ENCODE measurements at places on chromosomes 13 and 19.
A peak's percentile ranks its signal among the peaks of the same experiment; 100 is the strongest.

GRCh38 chr13:43537124-43537523 is 249.6 kb downstream of the ENOX1 start:
- no peak for DNase-seq

DNA sequence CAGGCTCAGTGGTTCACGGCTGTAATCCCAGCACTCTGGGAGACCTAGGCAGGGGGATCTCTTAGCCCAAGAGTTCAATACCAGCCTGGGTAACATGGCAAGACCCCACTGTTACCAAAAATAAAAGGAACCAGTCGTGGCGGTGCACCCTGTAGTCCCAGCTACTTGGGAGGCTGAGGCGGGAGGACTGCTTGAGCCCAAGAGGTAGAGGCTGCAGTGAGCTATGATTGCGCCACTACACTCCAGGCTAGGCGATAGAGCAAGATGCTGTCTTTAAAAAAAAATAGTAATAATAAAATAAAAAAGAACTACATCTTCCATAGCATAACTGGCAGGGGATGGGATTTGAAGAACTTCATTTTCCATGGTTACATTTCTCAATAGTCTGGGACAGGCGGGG is 3.0 kb downstream of the LYPD3 start:
- DNase-seq = no peak

DNA sequence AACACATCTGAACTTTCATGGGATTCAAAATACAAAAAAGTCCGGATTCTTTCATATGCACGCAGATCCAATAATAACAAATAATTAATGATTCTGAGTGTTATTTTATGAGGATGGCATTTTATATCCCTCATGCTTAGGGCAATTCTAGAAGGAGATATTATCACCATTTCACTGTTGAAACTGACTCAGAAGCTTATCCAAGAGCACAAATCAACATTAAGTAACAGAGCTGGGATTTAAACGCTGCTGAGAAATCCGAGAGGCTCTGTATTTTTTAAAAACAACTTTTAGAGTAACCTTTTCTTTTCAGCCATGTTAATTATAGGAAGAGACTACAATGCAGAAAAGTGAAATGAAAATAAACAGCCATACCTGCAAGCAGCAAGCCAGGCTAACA is 30.3 kb downstream of the ATP7B start:
- DNase-seq = no peak

DNA sequence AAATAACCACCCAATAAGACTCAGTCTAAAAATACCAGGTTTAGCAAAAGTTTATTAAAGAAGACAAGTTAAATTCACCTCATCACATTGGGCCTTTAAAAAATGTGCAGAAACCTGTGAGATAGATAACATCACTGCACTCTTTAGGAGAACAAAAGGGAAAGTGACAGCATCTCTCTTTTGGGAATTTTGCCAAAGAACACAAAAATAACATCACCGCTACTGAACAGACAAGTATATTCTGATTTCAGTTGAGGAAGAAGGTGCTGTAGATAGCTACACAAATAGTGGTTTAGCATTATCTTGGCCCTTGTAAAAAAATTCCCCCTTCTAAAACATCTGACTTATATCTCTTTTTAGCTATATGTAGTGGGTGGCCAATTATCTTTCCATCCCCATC is 244.7 kb downstream of the VWA8 start:
- no peak for DNase-seq

DNA sequence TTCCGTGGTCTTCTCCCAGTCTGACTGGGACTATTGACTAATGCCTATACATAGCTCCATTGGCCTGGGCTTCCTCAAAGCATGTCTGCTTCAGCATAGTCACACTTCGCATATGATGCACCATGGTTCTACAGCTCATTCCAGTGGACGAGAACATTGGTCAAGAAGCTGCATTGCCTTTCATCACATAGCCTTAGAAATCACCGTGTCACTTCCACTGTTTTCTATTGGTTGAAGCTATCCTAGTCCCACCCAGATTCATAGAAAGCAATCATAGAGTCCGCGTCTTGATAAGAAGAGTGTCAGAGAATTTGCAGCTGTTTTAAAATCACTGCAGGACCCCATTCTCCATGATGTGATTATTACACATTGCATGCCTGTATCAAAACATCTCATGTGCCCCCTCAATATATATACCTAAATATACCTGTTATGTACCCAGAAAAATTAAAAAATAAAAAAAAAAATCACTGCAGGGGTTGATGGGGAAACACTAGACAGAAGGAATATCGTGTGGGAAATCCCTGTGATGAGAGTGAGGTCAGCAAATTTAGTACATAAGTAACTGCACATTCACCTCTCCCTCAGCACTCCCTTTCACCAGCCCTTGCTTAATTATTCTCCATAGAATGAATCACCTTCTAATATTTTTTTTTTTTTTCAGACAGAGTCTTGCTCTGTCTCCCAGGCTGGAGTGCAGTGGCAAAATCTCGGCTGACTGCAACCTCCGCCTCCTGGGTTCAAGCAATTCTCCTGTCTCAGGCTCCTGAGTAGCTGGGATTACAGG is 2.2 kb upstream of the ARHGAP33 start:
- no peak for DNase-seq

- DNase-seq = no peak
These were observed 22.3 kb downstream of the FAM216B start for GRCh38 chr13:42803563-42804204.

DNA sequence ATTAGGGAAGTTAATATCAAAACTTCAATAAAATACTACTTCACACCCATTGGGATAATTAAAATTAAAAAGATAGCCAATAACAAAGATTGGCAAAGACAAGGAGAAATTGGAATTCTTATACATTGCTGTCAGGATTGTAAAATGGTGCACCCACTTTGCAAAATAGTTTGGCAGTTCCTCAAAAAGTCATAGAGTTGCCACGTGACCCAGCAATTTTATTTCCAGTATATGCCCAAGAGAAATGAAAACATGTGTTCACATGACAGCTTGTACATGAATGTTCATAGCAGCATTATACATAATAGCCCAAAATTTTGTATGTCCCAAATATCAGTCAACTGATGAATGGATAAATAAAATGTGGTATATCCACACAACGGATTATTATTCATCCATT is 3.3 kb downstream of the MBD3L1 start:
- no peak for DNase-seq

DNA sequence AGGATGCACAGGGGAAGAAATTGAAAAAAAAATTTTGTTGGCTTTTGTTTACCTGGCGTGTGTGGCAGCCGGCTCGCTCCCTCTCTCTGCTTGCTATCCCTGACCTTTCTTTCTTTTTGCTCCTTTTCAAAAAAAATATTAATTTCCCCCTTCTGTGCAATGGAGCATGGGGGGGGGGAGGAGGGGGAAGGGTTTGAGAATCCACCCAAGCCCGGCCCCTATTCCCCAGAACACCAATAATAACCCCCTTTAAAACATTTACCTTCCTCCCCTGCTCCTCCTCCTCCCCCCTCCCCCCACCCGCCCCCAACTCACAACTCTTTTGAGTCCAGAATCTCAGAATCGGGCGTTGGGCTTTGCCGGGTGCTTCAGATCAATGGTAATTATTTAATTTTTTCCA is 28.4 kb downstream of the NFIX start:
- no peak for DNase-seq

GRCh38 chr13:93723316-93723715 is 496.7 kb downstream of the GPC6 start:
- no peak for DNase-seq

DNA sequence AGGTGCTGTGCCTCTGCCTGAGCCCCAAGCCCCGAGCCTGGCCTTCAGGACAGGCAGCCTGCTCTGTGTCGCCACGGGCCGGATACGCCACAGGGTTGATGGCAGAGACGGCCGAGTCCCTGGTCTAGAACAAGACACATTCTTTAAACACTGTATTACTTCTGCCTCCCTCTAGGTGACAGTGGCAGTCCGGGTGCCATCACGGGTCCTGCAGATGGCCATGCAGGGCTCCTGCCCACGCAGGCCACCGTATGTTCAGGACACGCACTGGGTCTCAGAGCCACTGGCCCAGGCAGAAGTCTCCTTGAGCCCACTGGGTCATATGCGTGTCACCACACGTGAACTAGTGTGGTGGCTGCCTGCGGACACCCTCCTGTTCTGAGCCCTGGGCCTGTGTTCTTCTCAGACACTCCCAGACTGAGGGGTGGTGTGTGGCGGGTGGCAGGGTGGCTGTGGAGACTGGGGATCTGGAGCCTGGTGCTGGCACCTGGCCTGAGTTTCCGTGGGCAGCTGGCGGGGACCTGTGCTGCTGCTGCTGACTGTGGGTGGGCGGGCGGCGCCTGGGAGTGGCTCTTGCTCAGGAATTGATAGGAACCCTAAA is 4.4 kb downstream of the PLEKHJ1 start:
- DNase-seq = no peak

- DNase-seq = no peak
These were observed 2.3 kb downstream of the MIDN start for GRCh38 chr19:1250437-1251260.

GRCh38 chr19:14563989-14564651 is 7.7 kb downstream of the NDUFB7 start:
- no peak for DNase-seq

DNA sequence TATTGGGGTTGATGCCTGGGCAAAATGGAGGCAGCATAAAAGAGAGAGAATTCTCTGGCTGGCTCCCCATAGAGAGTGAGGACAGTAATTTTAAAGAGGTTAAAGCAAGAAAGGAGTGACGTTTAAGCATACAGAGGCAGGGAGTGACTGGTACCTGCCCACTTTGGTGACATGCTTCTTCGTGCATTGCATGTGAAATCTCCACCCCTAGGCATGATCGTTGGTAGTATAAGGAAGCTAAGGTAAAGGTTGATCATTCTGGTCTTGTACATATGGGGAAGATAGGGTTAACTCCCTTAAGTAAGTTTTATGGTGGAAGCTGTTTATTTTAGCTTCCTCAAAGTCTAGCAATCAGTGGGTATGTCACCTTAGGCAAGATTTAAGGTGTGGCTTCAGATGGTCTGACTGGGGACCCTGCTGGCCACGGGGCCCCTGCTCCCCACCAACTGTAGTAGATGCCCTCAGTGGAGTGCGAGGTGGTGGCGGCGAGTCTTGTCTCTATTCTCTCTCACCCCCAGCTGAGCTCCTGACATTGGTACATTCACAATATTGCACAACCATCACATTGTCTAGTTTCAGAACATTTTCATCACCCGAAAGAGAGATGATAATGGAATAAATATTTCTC is 797.5 kb upstream of the SPRY2 start:
- DNase-seq = no peak

- no peak for DNase-seq
These were observed 28.1 kb downstream of the MPND start for GRCh38 chr19:4371247-4372164.

DNA sequence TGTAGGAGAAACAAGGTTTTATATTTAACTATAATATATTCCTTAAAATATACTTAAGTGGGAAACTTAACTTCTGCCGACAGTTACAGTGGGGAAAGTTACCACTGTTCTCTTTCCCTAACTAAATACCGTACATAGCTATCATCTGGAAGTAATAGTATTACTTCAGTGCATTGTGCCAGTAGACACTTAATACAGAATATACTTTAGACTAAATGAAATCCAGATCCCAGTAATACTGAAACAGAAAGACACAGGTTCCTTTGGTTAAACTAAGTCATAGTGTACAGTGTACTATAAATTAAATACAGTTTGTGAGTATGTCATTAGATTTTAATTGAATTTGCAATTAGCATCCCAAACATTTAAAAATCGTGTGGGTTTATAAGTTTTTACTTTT is 107.5 kb downstream of the PCCA start:
- DNase-seq = no peak

DNA sequence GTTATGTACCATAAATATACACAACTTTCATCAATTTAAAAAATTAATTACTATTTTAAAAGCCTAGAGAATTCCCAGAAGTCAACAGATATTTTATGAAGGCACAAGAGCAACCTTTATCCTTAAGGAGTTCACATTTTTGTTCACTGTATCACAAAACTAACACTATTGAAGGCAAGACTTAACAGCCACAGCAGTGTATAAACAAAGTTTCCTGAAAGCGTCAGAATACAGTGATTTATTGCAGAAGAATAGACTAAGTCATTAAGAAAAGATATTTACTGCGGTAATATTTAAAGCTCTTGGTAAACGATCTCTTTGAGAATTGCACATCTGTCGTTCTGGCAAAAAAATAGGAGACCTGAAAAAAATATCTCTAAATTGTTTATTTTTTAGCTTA is 419.3 kb upstream of the NBEA start:
- DNase-seq = no peak

- no peak for DNase-seq
These were observed 42.1 kb downstream of the FOXO1 start for GRCh38 chr13:40624383-40624782.

DNA sequence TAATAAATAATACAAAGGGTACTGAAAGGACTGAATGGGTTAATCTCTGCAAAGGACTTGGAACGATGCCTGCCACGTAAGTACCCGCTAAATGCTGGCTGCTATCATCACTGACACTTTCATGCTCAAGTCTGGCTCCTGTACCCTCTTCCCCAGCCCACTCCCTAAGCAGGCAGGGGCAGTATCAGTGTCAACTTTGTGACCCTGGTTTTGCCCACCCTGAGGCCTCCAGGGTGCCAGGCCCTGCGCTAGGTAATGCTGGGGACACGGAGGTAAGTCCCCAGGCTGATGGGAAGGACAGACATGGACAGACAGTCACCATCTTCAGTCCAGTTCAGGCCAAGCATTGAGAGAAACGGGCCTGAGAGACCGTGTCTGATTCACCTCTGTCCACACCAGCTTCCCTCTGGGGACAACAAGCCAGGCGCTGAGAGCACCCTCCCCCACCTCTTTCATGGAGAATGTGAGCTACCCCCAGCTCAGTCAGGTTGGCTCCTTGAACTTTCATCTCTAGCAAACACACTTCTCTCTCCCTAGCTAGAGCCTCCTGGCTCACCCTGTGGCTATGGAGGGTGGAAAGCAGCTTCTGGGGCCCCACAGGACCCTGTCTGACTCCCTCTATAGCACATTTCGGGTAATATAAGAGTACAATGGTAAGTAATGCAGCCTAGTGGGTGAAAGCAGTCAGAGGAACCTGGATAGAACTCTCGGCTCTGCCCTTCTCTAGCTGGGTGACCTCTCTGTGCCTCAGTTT is 800 bp downstream of the ETFB start:
- no peak for DNase-seq

DNA sequence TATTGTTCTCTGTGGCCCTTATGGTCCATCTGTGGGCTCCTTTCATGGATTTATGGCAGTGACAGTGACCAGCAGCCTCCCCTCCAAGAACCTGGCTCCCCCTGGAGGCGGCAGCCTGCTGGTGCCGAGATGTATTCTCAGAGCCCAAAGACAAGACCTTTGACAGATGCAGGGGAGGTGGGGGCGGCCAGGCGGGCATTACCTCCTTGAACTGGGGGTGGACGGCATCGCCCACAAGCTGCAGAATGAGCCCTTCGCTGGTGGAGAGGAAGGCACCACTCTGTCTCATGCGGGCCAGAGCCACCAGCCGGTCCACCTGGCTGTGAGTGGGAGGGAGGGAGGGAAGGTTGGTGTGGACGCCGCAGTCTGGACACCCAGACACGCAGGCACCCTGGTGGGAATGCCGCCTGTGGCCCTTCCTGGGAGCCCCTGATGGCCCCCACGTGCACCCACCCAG is 6.6 kb downstream of the ISOC2 start:
- DNase-seq = no peak

- DNase-seq = peak; percentile 48
These were observed at the start of gene IGFL4 for GRCh38 chr19:46040952-46041500. IGFL4 (minus strand) TSS chr19:46041002; CDS start chr19:46040962, 40 bp downstream.

- no peak for DNase-seq
These were observed 11.6 kb upstream of the ZNF544 start for GRCh38 chr19:58217069-58217481.

- DNase-seq = no peak
These were observed 898.3 kb upstream of the PCDH9 start for GRCh38 chr13:68128297-68128915.
